ENCODE measurements at places on chromosomes 2 and 18. TPM values are rescaled to one million over a fixed set of nuclear protein-coding genes. Genes with fewer than 3 reads are reported as not detected.

- DNase-seq: no peak
- H3K4me1 ChIP-seq: no peaks in the 10 kb centered on the region
- H3K27me3 ChIP-seq: no peaks in the 10 kb centered on the region
- no peak overlapping the region for H3K4me3 ChIP-seq
Measured at GRCh38 chr18:31850844-31851243, 90.2 kb upstream of the SLC25A52 start.

GRCh38 chr2:228321015-228321414, 139.5 kb upstream of the SPHKAP start:
- DNase-seq: no peak
- no peaks in the 10 kb centered on the region for H3K4me1 ChIP-seq
- H3K27ac ChIP-seq: no peak overlapping the region
- H3K4me3 ChIP-seq: no peak overlapping the region

GRCh38 chr2:241218131-241219029, 29.9 kb downstream of the ANO7 start:
- no peak for DNase-seq
- peak overlapping the region; percentile 63 for H3K27ac ChIP-seq
- H3K4me3 ChIP-seq: peak overlapping the region; percentile 60
- no peaks in the 10 kb centered on the region for H3K27me3 ChIP-seq
- H3K36me3 ChIP-seq: no peaks in the 10 kb centered on the region

DNA sequence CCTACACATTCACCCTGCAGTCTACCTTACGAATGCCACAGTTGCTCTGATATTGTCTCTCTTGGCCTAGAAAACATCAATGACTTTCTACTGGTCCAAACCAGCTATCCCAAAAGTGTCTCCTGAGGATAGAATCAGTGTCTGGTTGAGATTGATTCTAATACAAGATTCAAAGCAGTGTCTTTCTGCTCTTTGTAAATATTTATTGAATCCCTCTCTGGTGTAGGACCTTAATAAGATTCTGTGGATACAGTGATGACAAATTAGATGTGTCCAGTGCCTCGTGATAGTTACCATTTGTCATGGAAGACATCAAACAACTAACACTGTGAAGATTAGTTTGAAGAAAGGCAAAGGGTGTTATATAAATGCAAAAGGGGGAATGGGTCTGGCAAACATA, 380.7 kb upstream of the TRIB2 start:
- no peaks in the 10 kb centered on the region for H3K27me3 ChIP-seq
- H3K4me3 ChIP-seq: no peak overlapping the region
- H3K36me3 ChIP-seq: no peaks in the 10 kb centered on the region
- no peak overlapping the region for H3K27ac ChIP-seq

DNA sequence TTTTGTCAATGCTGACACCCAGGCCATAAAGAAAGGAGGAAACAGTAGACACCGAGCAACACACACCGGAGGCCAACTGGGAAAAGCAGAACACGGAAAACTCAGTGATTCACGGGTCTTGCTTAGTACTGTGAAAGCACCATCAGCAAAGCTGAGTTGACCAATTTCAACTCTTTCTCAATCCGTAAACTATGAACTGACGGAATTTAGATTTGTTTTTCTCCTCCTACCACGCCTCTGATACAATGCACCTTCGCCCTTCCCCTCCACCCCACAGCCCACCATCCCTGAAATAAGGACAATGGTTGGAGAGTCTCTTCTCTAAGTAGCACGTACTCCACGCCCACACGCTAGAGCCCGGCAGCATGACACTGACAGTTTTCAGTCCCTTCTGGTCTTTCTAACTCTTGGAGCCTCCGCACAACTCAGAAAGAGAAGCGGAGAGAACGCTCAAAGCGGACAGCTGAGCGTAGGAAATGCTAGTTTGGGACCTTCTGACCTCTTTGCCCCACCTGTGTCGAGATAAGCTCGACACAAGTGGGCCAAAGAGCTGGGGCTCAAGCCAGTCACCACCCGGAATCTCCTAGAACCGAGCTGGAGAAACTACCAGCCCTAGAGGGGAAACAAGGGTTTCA, 669 bp downstream of the LNPK start:
- H3K27me3 ChIP-seq: no peaks in the 10 kb centered on the region
- DNase-seq: peak; percentile 29
- H3K4me1 ChIP-seq: peaks cover 58% of the 10 kb centered on the region
- H3K36me3 ChIP-seq: no peaks in the 10 kb centered on the region
- peak overlapping the region; percentile 76 for H3K4me3 ChIP-seq

DNA sequence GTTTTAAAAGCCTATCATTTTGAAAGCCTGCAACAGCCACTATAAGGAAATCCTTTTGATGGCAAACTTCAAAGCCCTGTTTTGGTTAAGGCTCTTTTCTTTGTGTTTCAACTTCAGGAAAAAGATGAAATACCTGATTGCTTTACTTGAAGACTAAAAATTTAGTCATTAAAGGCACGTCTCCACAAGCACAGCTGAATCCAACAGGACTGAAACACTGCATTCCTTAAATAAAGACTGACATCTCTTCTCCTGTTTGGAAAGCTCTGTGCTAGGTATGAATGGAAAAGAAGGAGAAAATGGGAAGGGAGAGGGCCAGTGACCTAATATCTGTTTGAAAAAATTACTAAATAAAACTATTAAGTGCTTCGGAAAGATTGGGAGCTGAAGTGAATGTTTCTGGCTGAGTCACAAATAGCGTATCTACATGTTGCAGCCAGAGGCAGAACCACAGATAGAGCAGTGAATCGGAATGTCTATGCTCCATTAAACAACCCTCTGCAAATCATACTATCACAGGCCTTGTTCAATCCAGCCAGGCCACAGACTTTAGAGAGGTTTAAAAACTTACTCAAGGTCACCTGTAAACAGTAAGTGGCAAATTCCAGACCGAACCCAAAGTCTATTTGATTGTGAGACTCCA, 21.1 kb upstream of the RALBP1 start:
- H3K27ac ChIP-seq: no peak overlapping the region
- no peaks in the 10 kb centered on the region for H3K36me3 ChIP-seq
- DNase-seq: no peak
- H3K27me3 ChIP-seq: no peaks in the 10 kb centered on the region
- H3K4me1 ChIP-seq: no peaks in the 10 kb centered on the region

- H3K36me3 ChIP-seq: no peaks in the 10 kb centered on the region
- peak overlapping the region; percentile 41 for H3K27ac ChIP-seq
- no peak for DNase-seq
- peaks cover 8% of the 10 kb centered on the region for H3K4me1 ChIP-seq
- H3K27me3 ChIP-seq: no peaks in the 10 kb centered on the region
Measured at GRCh38 chr18:3058328-3059191, 45.6 kb upstream of the LPIN2 start.

DNA sequence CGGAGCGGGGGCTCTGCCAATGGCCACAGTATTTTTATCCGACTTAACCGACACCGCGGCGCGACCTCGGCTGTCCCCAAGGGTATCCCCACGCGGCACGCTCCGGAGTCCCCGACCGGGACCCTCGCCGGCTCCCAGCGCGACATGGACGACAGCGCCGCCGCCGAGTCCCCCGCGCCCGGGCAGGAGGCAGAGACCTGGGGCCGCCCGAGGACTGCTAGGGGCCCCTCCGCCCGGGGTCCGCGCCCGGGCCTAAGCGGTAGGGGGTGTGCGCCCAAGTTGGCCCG, 468 bp downstream of the UXS1 start:
- H3K4me1 ChIP-seq: peaks cover 15% of the 10 kb centered on the region
- H3K27me3 ChIP-seq: no peaks in the 10 kb centered on the region
- H3K4me3 ChIP-seq: peak overlapping the region; percentile 67
- H3K36me3 ChIP-seq: no peaks in the 10 kb centered on the region
- DNase-seq: peak; percentile 15
- H3K27ac ChIP-seq: peak overlapping the region; percentile 84

DNA sequence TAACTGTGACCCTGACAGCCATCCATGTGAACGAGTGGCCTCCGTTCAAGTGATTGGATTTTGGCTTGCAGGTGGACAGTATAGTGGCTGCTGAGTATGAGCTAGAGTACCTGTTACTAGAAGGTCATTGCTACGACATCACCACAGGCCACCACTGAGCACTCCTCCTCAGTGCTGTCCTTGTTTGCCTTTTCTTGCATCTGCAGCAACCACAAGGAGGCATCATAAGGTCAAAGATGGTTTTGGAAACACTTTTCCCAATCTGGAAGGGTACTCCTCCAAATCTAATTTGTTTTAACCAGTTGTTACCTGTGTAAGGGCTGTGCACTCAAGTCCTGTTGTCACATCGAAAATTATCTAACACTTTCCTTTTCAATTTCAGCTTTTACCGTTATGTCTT, 81.2 kb downstream of the UGGT1 start:
- no peaks in the 10 kb centered on the region for H3K4me1 ChIP-seq
- H3K27ac ChIP-seq: no peak overlapping the region
- no peak for DNase-seq
- peaks cover 67% of the 10 kb centered on the region for H3K36me3 ChIP-seq
- no peak overlapping the region for H3K4me3 ChIP-seq

- no peaks in the 10 kb centered on the region for H3K27me3 ChIP-seq
- H3K4me3 ChIP-seq: peak overlapping the region; percentile 95
- H3K4me1 ChIP-seq: peaks cover 15% of the 10 kb centered on the region
- H3K36me3 ChIP-seq: no peaks in the 10 kb centered on the region
Measured at GRCh38 chr2:175166216-175166824, 1.7 kb downstream of the ATF2 start.

DNA sequence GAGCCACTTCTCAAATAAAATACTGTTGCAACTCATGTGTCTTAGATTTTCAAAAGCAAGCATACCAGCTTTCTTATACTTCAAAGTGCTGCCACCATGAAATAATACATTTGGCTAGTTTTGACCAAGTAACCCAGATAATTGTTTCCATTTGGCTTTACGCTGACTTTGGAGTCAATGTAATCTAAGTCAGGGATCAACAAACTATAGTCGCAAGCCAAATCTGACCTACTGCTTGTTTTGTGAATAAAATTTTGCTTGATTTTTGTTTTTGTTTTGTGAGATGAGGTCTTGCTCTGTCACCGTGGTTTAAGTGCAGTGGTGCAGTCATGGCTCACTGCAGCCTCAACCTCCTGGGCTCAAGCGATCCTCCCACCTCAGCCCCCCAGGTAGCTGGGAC, 65.0 kb downstream of the OXER1 start:
- H3K4me1 ChIP-seq: no peaks in the 10 kb centered on the region
- H3K27ac ChIP-seq: no peak overlapping the region
- DNase-seq: no peak
- no peak overlapping the region for H3K4me3 ChIP-seq
- H3K27me3 ChIP-seq: no peaks in the 10 kb centered on the region
- peaks cover 2% of the 10 kb centered on the region for H3K36me3 ChIP-seq

- DNase-seq: no peak
- H3K36me3 ChIP-seq: no peaks in the 10 kb centered on the region
- no peaks in the 10 kb centered on the region for H3K27me3 ChIP-seq
- no peaks in the 10 kb centered on the region for H3K4me1 ChIP-seq
- H3K4me3 ChIP-seq: no peak overlapping the region
Measured at GRCh38 chr2:236861196-236861875, 224.4 kb upstream of the COPS8 start.

- H3K4me3 ChIP-seq: no peak overlapping the region
- no peaks in the 10 kb centered on the region for H3K27me3 ChIP-seq
- no peaks in the 10 kb centered on the region for H3K36me3 ChIP-seq
- peaks cover 99% of the 10 kb centered on the region for H3K4me1 ChIP-seq
- peak overlapping the region; percentile 83 for H3K27ac ChIP-seq
Measured at GRCh38 chr2:160224507-160224906, 24.4 kb upstream of the ITGB6 start.

DNA sequence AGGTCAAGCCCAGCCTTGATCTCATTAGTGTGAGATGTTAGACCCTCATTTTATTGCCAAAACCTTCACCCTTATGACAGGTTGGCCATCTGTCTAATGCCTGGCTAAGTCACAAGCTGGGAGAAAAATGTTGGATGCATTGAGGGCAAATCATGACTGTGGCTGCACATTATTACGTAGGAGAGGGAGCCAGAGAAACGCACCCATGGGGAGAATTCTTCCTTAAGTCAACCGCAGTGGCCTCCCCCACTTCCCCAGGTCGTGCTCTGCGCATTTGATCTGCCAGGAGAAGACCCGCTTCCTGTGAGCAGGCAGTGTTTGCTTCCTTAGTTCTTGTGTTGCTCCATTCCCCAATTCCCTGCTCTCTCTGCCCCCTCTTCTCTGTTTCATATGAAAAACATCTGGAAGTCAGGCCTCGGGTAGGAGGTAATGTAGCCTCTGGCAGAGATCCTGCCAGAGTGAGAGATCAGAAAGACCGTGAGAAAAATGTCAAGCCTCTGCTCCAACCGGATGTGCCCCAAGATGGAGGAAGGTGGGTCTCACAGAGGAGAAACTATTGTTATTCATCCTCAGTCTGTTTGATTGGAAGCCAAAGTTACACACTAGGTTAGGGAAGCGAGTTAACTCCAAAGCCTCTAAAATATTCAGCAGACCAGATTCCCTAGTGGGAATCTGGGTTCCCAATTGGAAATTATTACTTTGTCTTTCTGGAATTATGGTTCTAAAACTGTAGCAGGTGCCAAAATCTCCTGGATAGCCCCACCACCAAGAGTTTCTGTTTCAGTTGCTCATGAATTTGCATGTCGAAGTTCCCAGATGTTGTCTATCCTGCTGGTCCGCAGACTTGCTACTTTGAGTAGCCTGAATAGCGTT, 144.3 kb upstream of the PELI1 start:
- H3K4me1 ChIP-seq: peaks cover 7% of the 10 kb centered on the region
- no peaks in the 10 kb centered on the region for H3K27me3 ChIP-seq
- DNase-seq: no peak
- H3K27ac ChIP-seq: peak overlapping the region; percentile 36
- no peaks in the 10 kb centered on the region for H3K36me3 ChIP-seq

DNA sequence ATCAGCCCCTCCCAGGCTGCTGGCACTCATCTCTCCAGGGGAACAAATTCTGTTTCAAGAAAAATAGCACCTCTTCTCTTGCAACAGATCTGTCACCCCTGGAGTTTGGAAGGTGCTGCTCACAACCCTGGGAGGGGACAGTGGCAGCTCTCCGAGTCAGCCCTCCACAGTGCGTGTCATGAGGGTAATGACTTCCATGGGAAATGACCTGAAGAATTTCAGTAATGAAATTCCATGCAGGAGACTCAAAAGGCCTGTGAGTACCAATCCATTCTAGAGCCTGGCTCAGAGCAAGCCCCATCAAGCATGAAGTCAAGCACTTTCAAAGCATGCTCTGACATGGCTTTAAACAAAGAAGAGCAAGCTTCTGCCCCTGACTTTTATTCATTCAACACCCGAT, 276.3 kb upstream of the PARD3B start:
- DNase-seq: no peak
- H3K27ac ChIP-seq: no peak overlapping the region
- no peak overlapping the region for H3K4me3 ChIP-seq
- no peaks in the 10 kb centered on the region for H3K4me1 ChIP-seq
- H3K27me3 ChIP-seq: no peaks in the 10 kb centered on the region
- no peaks in the 10 kb centered on the region for H3K36me3 ChIP-seq

DNA sequence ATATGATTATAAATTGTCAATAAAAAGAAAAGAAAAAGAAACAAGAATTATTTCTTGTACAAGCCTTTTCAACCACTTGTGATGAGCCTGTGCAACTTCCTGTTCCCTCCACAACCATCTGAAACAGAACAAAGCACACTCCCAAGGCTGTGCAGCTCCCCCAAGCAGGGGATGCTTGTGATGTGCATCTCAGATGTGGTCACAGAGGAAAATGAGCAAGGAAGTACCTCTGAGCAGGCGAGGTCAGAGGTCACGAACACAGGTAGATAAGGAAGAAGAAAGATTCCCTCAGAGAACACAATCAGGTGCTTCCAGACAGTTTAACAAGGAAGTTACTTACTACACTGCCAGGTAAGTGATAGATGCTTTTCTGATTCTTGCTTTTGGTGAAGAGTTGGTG, 274.8 kb upstream of the SLC39A10 start:
- no peaks in the 10 kb centered on the region for H3K27me3 ChIP-seq
- no peaks in the 10 kb centered on the region for H3K36me3 ChIP-seq
- H3K4me3 ChIP-seq: no peak overlapping the region
- no peak overlapping the region for H3K27ac ChIP-seq

GRCh38 chr2:219125886-219126270, 34.7 kb downstream of the NHEJ1 start:
- H3K27ac ChIP-seq: no peak overlapping the region
- peaks cover 2% of the 10 kb centered on the region for H3K4me1 ChIP-seq
- no peak for DNase-seq
- H3K36me3 ChIP-seq: no peaks in the 10 kb centered on the region
- no peak overlapping the region for H3K4me3 ChIP-seq

The GDF7 gene
- 0.10 TPM for total RNA-seq

The SLC35F6 gene
- total RNA-seq: 37.8 TPM
